Lower lobe of right lung (tissue), 2 donors: ENCODE measurements at places on chromosomes 1 and 21. TPM values are rescaled to one million over a fixed set of nuclear protein-coding genes. Genes with fewer than 3 reads are reported as not detected.

The C1orf21 gene
- 70.8 TPM for total RNA-seq

The HPCAL4 gene
- total RNA-seq: 0.41 TPM

The IER5 gene
- total RNA-seq: 33.2 TPM

DNA sequence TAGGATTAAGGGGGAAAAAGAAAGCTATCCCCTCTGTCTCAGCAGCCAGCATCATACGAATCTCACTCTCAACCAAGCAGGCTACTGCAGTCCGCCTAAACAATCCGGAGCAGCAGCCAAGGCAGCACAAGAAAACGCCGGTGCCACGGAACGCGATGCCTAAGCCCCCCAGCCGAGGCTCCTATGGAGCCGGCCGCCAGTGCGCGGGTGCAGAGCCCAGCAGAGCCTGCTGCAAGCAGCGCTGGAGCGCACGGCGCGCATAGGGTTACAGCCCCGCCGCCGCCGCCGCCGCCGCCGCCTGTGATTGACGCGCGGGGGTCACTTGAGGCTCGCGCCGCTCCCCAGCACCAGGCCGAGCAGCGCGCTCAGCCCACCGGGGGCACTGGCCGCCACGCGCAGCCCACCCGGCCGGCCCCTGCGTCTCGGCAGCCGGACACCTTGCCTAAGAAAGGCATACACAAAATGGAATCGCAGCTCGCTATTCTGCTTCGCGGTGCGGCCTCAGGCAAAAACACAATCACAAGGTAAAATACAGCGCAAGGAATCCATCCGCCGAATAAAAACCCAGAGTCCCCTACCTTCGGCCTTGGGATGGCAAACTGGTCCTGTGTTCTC is 780 bp downstream of the HIVEP3 start:
- no peaks in the 10 kb centered on the region for H3K27me3 ChIP-seq
- no peaks in the 10 kb centered on the region for H3K36me3 ChIP-seq
- peak; percentile 65 for DNase-seq
- H3K4me3 ChIP-seq: peak overlapping the region; percentile 66
- peaks cover 46% of the 10 kb centered on the region for H3K4me1 ChIP-seq
- peak overlapping the region; percentile 69 for H3K27ac ChIP-seq

DNA sequence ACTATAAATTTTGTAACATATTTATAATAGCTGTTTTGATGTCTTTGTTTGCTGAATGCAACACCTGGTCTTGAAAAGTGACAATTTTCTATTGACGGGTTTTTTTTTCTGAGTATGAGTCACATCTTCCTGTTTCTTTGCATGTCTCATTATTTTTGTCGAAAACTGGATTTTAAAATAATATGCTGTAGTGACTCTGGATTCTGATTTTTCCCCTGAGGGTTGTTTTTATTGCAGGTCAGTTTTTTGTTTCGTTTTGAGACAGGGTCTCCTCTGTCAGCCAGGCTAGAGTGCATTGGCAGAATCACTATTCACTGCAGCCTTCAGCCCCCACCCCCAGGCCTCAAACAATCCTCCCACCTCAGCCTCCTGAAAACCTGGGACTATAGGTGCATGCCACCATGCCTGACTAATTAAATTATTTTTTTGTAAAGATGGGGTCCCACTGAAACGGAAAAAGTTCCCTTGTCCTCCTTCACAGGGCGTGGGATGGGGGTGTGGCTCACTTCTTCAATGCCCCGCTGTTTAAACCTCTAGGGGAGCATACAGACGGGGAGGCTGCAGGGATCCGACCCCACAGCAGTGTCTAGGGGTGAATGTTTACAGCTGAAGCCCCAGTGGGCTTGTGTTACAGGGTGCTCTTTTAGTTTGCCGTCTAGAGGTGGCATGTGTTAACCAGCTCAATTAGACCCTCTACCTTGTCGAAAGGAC is 11.3 kb upstream of the PPIE start:
- DNase-seq: no peak
- H3K36me3 ChIP-seq: no peaks in the 10 kb centered on the region
- H3K4me1 ChIP-seq: no peaks in the 10 kb centered on the region
- no peak overlapping the region for H3K4me3 ChIP-seq
- peaks cover 34% of the 10 kb centered on the region for H3K27me3 ChIP-seq

DNA sequence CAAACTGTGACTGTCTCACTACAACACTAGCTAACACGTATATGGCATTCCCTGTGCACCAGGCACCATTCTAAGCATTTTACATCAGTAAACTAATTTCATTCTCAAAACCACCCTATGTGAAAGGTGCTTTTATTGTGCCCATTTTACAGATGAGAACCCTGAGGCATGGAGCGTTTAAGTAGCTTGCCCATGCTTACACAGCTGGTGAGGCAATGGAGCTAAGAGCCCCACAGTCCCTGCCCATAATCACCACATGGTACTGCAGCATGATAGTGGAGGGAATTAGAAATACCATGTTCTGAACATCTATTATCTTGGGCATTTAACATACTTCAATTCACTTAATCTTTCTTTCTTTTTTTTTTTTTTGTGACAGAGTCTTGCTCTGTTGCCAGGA is 31.1 kb upstream of the KLHDC8A start:
- H3K4me1 ChIP-seq: no peaks in the 10 kb centered on the region
- H3K27ac ChIP-seq: no peak overlapping the region
- DNase-seq: no peak
- H3K4me3 ChIP-seq: no peak overlapping the region
- H3K36me3 ChIP-seq: no peaks in the 10 kb centered on the region
